ENCODE measurements at places on chromosomes 11 and 22.

GRCh38 chr11:24820541-24820940, 323.7 kb downstream of the LUZP2 start:
- DNase-seq: no peak

- DNase-seq: no peak
Observed at GRCh38 chr11:130523609-130524008, 75.2 kb downstream of the ADAMTS15 start.

- DNase-seq: no peak
Observed at GRCh38 chr11:61531044-61531443, 22.5 kb downstream of the LRRC10B start.

DNA sequence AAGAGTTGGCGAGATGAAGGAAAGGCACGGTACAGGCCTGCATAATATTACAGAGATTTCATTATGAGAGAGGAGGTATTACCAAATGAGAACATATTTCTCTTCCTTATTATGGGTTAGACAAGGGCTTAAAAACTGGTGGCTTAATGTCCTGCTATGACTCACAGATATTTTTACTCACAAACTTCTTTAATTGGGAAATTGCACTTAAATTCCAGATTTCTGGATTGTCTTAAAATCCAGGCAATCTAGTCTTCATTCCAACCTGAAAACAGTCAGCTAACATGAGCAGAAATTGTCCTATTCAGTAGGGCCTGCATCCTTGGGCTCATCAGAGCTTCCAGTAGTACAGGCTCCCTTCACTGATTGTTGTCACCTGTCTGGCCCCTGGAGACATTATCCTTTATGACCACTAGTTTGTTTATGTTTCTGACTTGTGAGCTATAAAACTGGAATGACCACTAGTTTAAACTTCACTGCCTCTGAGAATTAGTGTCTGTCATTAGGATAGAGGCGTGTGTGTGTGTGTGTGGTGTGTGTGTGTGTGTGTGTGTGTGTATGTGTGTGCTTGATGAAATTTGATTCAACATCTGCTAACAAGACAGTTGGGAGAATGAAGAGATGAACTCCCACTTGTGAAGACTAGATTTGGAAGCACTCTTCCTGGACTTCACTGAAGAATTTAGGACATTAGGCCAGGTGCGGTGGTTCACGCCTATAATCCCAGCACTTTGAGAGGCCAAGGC, 25.1 kb downstream of the DBX1 start:
- no peak for DNase-seq

DNA sequence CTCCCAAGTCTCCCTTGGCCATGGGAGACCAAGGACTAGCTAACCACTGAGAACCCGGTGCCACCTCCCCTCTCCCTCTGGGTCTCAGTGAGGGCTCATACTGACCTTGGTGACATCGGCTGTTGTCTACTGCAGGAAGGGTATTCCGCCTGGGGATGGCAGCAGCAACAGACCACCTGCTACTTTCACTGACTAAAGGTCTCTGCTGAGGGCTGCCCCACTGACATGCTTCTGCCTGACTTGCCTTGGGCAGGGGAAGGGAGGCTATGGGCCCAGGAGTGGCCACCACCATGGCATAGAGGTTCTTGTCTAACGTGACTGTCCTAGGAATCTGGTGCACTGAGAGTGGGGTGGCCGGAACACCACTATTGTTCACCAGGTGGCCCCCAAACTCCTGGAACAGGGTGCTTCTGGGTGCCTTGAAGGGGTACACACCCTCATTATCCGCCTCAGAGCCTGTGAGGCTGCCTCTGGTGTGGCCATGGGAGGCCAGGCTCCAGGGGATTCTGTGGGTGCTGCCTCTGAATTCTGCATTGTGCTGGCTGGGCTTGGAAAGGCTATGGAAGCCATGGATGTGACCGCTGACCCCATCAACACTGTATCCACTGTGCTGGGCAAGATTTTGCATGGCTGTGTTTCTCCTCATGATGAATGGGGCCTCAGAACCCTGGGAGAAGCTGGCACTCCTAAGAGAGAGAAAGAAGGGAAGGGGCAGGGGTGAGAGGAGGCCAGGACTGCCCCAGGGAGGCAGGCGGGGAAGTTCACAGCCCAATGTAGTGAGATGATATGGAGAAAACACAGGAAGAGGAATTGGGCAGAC, 38.3 kb downstream of the GAB4 start:
- no peak for DNase-seq

GRCh38 chr11:82829101-82829500, 71.1 kb downstream of the PRCP start:
- DNase-seq: no peak

DNA sequence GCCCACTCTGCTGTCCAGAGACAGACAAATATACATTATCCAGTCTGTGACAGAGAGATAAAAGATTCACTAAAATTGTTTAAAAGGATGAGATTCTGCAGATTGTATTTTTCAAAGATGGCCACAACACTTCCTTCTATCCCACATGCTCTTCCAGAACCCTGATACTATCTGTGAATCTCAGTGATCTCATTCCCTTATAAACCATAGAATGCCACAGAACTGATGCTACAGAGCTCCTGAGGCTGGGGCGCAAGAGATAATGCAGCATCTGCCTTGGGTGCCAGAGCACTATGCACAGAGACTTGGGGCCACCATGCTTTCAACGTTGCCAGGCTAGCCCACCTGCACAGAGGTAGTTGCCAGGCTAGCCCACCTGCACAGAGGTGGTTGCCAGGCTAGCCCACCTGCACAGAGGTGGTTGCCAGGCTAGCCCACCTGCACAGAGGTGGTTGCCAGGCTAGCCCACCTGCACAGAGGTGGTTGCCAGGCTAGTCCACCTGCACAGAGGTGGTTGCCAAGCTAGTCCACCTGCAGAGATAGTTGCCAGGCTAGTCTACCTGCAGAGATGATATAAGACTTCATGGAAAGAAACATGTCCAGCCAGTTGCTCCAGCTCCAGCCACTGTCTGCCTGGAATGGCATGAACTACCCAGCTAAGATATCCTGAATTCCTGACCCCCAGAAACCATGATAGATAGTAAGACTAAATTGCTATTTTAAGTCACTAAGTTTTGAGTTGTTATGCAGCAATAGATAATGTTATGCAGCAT, 17.6 kb upstream of the SEPTIN5 start:
- DNase-seq: no peak

GRCh38 chr11:75182664-75183063, 31.8 kb downstream of the SLCO2B1 start:
- DNase-seq: no peak
